ENCODE measurements at places on chromosomes 3 and 15. TPM values are rescaled to one million over a fixed set of nuclear protein-coding genes. Genes with fewer than 3 reads are reported as not detected.

Gene DZIP1L
- 12.1 TPM for polyA plus RNA-seq

Gene PLSCR5
- not detected for polyA plus RNA-seq

Gene IQCF5
- not detected for polyA plus RNA-seq

Gene DLL4
- 8.4 TPM for polyA plus RNA-seq

Gene AMOTL2
- 107 TPM for polyA plus RNA-seq

Gene TLR9
- polyA plus RNA-seq = 0.17 TPM

Gene FSIP1
- polyA plus RNA-seq = 1.7 TPM

Gene STAB1
- polyA plus RNA-seq = 44.5 TPM

Gene STX19
- 0.35 TPM for polyA plus RNA-seq

Gene TRPM1
- polyA plus RNA-seq = 0.29 TPM
